ENCODE measurements at places on chromosomes 13 and 19. TPM values are rescaled to one million over a fixed set of nuclear protein-coding genes. Genes with fewer than 3 reads are reported as not detected.

The OR10H1 gene
- 0.11 TPM for polyA plus RNA-seq

The RGL3 gene
- 53.5 TPM for polyA plus RNA-seq

The PRODH2 gene
- polyA plus RNA-seq, result not detected

The LRCH1 gene
- polyA plus RNA-seq, result 25.3 TPM

The PSG6 gene
- polyA plus RNA-seq, result not detected

DNA sequence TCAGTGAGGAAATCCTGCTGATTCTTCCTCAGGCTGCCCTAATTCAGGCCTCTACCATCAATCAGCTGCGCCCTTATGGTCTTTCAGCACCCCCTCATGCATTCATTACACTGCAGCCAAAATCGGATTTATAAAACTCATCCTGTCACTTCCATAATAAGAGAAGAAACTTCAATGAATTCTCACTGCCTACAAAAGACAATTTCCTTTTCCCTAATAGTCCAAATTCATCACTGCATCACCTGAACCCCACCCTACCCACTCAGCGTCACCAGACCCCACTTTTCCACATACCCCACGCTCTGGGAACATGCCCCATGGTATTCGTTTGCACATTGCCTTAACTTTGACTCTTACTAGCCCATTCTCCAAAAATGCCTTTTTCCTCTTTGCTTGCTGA lies 92.0 kb downstream of the C13orf42 start:
- DNase-seq, result no peak

DNA sequence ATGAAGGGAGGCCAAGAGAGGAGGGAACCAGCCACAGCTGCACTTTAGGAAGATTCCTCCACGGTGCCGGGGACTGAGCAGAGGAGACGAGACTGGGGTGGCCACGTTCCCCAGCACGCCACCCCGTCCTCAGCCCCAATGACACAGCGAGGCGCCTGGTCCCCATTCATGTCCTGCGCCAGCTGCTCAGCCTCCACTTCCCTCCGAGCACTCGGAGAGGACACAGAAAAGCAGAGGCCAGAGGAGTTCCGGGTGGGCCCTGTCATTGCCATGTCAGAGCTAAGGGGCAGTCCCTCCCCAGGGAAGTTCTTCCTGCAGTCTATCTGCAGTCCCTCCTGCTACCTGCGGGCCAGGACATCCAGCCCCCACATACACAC lies 53.2 kb upstream of the NFIC start:
- DNase-seq, result no peak

DNA sequence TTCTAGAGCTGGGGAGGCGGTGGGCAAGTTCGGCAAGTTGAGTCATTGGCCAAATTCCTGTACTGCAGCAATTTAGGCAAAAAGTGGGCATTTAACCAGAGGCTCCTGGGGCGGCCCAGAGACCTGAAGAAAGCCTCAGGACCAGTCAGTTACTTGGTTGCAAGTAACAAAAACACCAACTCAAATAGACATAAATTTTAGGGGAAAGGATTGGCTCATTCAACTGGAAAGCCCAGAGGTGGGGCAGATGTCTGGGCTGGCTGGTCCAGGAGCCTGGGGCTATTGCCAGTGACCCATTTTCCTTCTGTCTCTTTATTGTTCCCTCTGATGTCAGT lies 97.1 kb downstream of the SIPA1L3 start:
- no peak for DNase-seq

- no peak for DNase-seq
These were observed 820 bp downstream of the EID2 start for GRCh38 chr19:39539165-39539517.

DNA sequence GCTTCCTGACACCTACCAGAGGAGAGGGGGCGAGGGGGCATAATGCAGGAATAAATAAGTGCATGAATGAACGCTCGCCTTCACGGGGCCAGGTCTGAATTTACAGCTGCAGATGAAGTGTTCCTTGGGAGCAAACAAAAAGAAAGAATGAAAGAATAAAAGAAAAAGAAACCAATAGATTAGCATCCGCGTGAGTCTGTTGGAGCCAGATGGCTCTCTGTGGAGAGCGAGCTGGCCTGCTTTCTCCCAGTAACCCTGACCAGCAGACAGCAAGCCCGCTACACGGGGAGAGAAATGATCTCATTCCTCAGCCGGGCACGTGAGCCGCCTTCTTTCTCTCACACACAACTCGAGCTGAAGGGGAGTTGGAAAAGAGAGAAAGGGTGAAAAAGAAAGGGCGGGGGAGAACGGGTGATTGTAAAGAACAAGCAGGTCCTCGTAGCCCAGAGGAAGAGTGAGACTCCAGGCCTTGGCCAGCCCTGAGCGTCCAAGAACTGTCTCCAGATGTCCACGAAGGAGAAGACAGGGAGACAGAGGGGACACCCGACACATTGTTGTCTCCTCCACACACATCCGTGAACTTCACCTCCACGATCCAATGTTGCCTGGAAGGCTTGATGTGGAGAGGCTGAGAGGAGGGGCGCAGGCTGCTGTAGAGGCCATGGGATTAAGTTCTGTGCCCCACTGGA lies 81.4 kb downstream of the RNASEH2B start:
- DNase-seq, result peak; percentile 71

DNA sequence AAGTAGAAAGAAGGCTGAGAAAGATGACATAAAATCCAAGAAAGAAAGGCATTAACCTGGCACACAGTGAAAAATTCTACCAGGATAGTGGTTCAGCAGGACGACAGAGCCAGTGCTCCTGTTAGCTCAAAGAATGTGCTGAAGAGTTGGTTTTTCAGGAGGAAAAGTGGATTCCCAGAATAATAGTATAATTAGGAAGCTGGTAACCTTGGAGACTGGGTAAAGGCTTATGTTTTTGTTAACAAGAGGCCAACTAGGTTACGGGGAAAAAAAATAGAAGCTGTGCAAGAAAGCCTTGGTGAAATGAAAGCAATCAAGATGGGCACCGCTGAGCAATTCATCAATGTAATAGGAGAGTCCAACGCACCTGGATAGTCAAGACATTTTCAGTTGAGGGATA lies 54.7 kb downstream of the SLC15A1 start:
- no peak for DNase-seq

DNA sequence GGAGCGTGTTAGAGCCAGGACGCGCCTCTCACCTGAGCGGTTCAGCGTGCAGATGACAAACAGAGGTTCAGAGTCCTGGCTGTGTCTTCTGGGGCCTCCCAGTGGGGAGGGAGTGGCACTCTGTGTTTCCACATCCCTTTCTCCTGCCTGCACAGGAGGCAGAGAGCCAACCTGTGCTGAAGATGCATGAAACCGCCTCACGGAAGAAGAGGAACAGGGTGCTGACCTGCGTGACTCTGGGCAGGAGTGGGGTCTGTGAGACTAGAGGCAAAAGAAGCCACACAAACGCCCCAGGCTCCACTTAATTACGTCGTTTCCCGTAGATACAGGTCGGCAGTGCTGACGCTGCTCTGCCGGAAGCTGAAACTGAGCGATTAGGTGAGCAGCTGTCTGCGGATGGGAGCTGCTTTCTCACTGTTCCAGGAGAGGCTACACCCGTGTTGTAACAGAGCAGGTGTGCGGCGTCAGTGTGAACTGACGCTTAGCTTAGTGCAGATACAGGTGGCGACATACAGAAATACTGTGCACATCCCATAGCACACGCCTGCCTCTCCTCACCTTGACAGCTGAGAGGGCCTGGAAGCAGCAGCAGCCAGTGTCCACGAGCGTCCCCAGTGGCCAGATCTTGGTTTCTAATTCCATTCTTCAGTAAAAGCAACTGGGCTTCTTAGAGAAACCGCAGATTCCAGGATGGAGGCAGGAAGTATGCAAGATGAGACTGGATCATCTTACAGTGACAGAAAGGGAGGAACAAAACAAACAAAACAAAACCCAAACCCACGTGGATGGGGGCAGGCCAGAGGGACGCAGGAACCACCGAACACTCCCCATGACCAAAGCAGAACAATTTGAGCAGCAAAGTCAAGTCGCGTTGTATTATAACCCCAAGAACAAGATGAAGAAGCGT lies 37.7 kb upstream of the MCF2L start:
- DNase-seq, result no peak

DNA sequence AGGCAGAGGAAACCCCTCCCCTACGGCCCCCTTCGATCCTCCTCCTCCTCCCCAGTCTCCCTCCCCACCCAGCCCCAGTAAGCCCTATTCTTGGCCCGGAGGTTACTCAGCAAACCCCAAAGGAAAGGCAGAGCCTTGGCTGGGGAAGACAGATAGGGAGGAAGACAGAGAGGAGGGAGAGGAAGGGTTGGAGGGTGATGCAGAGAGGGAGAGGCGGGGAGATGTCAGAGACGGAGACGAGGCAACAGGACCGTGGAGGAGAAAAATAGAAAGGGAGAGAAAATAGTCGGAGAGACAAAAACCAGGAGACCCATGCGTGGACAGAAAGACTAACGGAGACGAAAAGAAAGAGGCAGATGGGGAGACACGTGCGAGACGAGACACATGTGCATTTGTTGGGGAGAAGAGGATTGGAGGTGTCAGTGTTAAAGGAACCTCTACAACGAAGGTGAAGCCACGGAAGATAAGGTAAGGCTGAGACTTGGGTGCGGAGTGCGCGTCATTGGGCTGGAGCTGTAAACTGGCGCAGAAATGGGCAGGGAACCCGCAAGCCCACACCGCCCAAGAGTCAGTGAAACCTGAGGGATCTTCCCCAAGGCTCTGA lies 2.9 kb downstream of the TGFB1 start:
- DNase-seq, result no peak

DNA sequence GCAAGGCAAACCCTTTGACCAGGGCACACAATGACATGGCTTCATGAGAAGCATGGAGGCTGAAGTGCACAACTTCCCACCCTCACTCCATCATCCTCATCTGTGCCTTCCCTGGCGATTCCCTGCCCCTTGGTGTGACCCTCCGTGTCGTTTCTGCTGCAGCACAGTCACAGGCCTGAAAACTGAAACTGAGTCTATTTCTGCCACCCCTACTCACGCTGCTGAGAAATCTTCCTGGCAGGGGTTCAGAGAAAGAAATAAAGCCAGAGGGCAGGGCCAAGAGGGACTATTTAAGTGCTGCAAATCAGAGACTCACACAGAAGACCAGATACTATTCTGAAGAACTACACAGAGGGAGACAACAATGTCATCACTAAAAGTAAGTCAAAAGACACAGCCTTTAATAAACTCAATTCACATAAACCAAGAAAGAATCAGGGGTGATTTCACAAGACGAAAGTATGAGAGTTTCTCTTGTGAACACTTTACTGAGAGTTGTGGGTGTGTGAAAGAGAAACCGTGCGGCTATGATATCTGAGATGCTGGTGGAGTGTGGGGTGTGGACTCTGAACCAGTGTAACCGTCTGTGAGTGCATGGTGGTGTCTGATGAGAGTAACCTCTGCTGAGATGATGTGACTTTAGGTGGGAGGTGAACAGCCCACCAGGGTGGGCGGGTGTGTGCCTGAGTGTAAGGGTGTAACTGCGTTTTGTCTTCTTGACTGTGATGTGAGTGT lies 23.5 kb downstream of the LGALS16 start:
- no peak for DNase-seq

- no peak for DNase-seq
These were observed 7.9 kb downstream of the DENND1C start for GRCh38 chr19:6473647-6474046.

DNA sequence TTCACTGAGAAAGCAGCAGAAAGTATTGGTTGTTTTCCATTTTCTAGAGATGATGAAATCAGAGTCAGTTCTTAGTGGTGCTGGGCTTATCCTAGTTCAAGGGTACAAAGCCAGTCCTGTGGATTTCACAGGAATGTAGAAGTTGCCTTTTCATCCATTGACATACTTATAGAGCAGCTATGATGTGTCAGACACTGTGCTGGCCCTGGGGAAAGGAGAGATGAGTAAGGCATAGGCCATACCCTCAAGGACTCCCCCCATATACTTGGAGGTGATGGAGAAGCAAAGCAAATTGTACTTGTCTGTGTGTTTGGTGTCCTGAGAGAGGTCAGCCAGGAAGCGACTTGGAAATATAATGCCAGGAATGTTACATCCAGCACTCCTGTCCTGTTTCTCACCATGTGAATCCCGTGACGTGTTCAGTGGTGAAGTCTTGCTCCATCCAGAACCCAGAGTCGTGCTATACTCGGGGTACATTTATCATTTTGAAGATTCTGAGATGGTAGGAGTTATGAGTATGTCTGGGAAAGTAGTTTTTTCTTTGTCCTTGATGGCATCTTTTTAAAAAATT lies 22.6 kb downstream of the ERCC5 start:
- no peak for DNase-seq

DNA sequence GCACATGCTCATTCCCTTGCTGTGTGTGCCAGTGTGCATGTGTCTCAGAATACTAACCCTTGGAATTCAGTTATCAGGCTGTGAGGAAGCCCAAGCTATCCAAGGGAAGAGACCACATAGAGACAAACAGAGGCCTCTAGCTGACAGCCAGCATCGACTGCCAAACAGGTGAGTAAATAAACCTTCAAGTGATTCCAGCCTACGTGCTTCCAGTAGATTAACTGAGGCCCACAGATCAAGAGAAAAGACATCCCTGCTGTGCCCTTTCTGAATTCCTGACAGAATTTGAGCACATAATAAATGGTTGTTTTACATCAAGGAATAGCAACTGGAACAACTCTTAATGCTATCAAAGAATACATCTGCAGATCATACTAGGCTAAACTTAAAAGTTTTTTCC lies 17.5 kb downstream of the ZC3H13 start:
- DNase-seq, result no peak

DNA sequence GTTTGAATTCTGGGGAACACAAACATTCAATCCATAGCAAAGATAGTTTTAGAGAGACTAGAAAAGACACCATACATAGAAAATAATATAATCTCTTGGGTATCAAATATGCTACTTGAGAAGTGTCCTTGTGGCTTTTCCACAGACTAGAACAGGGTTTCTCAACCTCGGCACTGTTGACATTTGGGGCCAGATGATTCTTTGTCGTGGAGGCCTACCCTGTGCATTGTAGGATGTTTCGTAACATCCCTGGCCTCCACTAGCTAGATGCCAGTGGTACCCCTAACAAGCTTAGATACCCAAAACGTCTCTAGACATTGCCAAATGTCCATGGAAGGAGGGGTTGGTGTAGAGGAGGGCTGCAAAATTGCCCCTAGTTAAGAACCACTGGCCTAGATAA lies 2.2 kb upstream of the ESD start:
- DNase-seq, result no peak

DNA sequence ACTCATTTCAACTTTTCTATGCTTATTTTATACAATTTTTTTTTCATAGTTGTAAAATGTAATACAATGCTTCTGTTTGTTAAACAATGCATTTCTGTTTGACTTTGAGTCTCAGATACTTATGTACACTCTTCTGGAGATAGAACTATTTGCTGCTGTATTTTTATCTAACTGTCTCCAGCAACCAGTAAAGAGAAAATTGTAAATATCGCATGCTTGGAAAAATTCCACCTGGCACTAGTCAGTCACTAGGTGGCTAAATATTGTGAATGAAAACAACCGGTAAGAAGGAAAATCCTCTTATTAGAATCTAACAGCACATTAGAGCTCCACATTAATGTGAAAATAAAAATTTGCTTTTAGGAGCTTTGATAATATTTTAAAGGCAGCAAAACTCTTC lies 876.5 kb downstream of the PCDH9 start:
- DNase-seq, result no peak

Measured in left lung (tissue), 14 donors.